ENCODE measurements at places on chromosomes 5 and 9.

GRCh38 chr5:133370904-133371303 lies 241.4 kb downstream of the FSTL4 start:
- no peak for DNase-seq

DNA sequence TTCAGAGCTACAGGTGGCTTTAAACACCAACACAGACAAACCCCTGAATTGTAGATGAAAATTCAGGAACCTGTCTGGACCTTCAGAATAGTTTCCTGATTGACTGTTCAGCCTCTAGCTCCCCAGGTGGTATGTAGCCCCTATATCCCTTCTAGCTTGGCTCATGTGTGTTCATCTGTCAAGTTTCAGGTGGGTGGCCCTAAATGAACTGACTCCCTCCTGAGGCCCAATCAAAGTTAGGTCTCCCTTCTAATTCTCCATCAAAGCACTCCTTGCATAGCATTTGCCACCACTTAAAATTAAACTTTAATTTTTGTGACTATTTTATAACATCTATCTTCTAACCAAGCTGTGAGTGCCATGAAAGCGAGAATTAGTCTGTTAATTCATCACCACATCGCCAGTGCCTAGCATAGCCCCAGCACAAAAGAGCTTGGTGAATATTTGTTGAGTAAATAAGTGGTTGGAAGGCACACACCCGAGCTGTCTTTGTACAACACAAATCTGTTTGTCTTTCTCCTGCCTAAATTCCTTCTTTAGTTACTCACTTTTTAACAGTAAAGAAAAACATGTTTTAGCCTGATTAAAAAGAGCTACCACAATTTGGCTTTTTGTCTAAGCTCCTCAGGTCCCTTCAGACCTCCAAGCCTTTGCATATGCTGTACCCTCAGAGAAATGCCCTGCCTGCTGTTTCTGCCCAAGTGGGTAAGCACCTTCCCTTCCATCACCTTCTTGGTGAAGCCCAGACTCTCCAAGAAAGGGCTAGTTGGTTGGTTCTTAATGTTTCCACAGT lies 138.1 kb upstream of the HMHB1 start:
- DNase-seq = no peak

DNA sequence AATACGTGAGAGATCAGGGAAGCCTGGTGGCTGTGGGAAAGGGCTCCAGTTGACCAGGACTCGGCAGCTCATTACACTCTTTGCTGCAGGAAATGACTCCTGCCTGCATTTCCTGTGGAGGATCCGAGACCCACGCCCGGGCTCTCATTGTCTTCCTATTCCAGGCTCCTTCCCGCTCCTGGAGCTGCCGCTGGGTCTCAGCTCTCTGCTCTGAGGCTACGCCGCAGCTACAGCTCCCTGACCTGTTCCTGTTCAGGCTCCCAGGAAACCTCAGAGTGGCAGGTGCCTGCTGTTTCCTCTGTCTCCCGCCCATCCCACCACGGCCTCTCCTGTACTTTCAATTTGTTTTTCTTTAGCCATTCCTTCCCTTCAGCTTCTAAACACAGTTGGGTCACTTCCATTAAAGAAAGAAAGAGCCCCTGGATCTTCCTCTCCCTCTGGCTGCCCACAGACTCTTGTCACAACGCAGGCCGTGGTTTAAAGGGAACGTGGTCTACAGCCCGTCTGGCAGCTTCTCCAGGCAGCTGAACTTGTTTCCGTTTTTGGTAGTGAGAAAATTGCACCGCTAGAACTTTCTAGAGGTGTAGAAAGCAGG lies 71.5 kb downstream of the IL6ST start:
- DNase-seq = no peak

- no peak for DNase-seq
Measured at GRCh38 chr5:39934830-39935229, 510.1 kb upstream of the DAB2 start.

GRCh38 chr5:64765804-64766504 lies 2.5 kb downstream of the SREK1IP1 start:
- DNase-seq = no peak

DNA sequence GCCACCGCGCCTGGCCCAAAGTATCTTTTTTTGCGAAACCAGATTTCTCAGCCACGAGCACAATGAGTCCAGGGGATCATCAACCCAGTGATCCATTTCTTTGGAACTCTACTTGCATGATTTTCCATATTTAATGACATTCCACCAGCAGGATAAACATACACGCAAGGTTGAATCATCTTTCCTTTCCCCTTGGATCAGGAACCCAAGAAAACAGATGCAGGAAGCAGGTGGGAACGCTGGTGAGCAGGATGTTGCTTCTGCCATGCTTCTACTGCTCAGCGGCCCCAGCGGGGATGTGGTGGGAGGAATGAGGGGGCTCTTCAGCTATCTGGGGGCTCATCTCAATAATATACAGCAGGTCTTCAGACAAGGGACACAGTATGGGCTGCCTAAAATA lies 118.2 kb downstream of the SEC61B start:
- no peak for DNase-seq

GRCh38 chr9:89522959-89523285 lies 25.0 kb upstream of the SEMA4D start:
- no peak for DNase-seq

GRCh38 chr5:141192110-141192725 lies at the start of gene PCDHB10:
TSS of gene PCDHB10 (plus strand) at chr5:141192353. CDS start at chr5:141192553, 200 bp downstream.
- DNase-seq = no peak

Data from heart right ventricle (tissue), 16 donors.